ENCODE measurements at places on chromosomes 1 and 21.

GRCh38 chr1:167169642-167170041 lies 51.0 kb upstream of the POU2F1 start:
- DNase-seq, result no peak

- DNase-seq, result no peak
Measured at GRCh38 chr1:174217787-174218574, 58.7 kb downstream of the RABGAP1L start.

GRCh38 chr1:244397131-244397530 lies 54.6 kb downstream of the ADSS2 start:
- DNase-seq, result no peak

DNA sequence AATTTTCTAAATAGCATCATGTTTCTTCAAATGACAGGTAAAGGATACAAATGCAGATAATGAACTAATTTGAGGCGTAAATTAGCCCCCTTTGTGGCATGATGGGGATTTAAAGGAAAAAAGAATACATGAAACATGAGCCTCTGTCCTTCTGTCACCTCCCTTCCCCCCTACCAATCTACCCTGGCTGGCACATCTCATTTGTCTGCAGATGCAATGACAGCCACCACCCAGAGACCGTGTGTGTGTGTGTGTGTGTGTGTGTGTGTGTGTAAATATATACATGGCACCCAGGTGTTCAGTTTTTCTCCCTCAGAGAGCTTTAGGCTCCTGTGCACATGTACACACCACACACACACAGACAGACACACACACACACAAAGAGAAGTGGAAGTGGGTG lies 451.1 kb downstream of the RWDD3 start:
- no peak for DNase-seq

DNA sequence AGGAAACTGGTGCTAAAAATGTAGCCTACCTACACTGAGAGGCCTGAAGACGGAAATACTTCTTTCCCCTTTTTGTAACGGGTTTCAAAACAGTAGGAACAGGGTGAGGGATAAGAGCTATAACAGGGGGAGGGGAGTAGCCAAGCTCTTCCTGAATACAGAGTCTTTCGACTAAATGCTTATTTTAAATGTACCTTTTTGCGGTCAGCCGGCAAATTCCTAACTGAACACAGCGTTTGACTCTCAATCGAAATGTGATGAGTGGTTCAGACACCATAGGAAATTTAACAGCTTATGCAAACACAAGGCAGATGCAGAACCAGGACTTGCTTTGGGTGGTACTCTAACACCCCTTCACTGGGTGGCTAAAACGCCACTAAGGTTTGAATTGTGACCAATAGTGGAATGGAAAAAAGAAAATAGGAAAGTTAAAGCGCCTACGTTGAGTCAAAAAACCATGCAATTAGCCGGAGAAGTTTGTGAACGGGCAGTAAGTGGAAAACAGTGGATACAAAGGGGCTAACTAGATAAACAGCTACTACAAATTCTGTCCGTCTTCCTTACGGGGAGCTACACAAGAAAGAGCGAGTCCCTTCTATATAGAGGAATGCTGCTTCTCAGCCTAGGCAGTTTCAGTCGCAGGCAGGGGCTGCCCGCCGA lies 1.7 kb downstream of the EGLN1 start:
- no peak for DNase-seq

DNA sequence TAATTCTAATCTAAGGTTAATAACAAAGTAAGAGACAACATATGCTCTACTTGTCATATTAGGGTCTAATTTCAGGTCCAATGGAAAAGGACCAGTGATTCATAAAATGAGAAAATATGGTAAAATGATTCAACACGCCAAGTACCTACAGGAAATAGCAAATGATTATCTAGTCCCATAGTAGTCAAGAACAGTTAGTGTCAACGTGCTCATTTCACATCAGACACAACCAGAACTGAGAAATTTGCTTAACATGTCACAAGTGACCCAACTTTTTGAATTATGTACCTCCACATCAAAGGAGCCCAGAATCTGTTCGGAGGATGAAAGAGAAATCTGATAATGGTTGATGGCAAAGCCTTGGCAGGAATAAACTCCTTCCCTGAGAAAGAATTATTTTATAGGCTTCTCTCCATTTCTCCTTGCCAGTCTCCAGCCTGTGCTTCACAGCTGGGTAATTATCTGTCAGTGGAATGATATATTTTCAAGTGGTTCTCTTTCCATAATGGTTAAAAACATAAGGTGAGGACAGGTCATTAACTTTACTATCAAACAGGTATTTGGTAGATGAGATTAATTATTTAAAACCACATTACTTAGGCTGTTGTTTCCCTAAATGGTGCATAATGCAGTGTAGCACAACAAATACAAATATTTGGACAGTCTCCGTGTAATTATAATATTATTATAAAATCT lies 83.2 kb downstream of the APP start:
- no peak for DNase-seq

- no peak for DNase-seq
Measured at GRCh38 chr1:61568460-61569302, 156.3 kb downstream of the TM2D1 start.

DNA sequence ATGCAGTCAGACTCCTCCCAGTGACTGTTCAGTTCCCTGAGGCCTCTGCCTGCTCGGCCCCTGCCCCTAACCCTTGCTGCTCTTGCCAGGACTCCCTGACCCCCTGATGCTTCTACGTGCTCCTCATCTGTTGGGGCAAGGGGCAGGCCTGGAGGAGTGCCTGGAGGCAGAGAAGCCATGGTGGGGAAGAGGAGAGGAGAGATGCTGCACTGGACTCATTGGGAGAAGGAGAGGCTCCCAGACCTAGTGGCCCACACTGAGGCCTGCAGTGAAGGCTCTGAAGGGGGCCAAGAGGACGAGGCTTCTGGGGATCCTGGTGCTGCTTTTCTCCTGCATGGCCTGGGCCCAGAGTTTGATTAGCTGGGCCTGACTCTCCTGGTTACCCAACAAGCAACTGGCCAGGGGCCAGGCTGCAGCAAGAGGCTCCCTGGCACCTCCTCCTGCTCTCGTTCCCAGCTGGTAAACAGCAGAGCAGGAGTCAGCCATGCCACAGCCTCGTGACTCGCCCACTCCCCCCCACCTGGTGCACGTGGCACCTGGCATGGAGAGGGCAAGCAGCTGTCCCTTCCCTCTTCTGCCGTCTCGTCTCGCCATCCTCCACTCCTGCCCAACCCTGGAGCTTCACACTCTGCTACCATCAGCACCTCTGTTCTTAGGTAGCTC lies 847 bp upstream of the RORC start:
- DNase-seq, result no peak

GRCh38 chr1:154807048-154807591 lies 63.0 kb downstream of the KCNN3 start:
- DNase-seq, result no peak

GRCh38 chr1:55168353-55168752 lies 46.8 kb downstream of the USP24 start:
- DNase-seq, result no peak

DNA sequence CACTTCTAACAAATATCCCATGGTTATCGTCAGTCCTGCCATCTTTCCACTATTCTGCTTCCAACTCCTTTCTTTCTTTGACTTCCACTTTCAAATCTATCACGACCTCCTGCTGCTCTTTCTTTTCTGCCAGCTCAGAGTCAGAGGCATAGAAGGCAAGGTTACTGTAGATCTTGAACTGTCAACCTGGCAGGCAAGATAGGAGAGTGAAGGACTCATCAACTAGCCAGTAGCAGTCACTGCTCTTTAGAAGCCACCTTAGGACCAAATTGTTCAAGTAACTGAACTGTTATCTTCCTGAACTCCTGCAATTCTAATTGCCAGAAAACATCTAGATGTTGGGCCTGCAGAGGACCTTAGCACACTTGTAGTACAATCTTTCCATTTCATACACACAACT lies 13.1 kb upstream of the FCER1A start:
- DNase-seq, result no peak

- no peak for DNase-seq
Measured at GRCh38 chr1:201771466-201771865, 57.5 kb upstream of the IPO9 start.

DNA sequence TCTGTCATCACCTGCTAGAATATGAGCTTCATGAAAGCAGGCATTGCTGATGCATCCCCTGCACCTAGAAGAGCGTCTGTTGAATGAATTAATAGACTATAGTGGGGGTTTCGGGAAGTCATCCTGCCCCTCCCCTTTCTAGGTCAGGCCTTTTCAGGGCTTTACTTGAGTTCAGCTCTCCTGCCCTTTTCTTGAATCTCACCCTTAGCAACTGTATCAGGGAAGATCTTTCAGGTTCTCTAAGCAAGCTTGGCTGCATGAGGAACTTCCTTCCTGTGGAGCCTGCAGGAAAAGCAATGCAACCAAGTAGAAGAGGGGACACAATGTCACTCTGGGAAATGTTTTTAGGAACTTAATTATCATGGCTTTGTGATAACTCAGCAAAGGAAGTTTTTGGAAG lies 27.2 kb upstream of the KIAA0040 start:
- no peak for DNase-seq

- no peak for DNase-seq
Measured at GRCh38 chr1:94907136-94907535, 19.8 kb downstream of the CNN3 start.

GRCh38 chr1:208118841-208119606 lies 125.2 kb downstream of the PLXNA2 start:
- no peak for DNase-seq

- no peak for DNase-seq
Measured at GRCh38 chr1:100616121-100616621, 78.2 kb downstream of the GPR88 start.

DNA sequence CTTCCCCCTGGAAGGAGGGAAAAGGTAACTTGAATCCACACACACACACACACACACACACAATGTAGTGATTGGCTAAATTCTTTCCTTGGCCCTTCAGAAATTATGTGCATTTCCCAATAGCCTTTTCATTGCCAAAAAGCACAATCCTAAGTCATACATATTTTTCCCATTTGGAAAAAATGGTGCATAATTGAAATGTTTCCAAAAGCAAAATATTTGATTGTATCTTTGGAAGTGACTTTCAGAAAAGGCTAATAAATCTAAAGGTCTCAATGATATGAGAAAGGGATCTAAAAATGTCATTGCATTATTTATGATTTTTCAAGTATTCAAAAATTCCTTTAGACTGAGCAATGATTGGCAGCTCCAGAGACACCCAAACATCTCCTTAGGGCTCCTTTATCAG lies 43.5 kb upstream of the NEK7 start:
- no peak for DNase-seq

GRCh38 chr1:39411526-39412478 lies 79.6 kb upstream of the BMP8A start:
- DNase-seq, result no peak

DNA sequence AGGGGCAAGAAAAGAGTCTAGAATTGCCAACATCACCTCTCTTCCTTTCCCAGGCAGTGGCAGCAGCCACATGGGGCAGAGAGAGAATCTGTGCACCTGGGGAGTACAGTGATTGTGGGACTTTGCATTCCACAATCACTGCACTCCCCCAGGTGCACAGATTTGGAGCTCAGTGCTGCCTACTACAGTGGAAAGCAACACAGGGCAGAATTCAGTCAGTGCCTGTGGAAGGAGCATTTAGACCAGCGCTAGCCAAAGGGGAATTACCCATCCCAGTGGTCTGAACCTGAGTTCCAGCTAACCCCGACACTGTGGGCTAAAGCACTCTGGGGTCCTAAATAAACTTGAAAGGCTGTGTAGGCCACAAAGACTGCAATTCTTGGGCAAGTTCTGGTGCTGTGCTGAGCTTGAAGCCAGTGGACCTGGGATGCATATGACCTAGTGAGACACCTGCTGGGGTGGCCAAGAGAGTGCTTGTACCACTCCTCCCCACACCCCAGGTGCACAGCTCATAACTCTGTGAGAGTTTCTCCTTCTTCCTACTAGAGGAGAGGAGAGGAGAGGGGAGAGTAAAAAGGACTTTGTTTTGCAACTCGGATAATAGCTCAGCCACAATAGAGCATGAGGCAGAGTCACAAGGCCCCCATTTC lies 50.3 kb downstream of the NUP210L start:
- DNase-seq, result no peak

- DNase-seq, result no peak
Measured at GRCh38 chr1:14137411-14138134, 437.6 kb downstream of the PRDM2 start.

DNA sequence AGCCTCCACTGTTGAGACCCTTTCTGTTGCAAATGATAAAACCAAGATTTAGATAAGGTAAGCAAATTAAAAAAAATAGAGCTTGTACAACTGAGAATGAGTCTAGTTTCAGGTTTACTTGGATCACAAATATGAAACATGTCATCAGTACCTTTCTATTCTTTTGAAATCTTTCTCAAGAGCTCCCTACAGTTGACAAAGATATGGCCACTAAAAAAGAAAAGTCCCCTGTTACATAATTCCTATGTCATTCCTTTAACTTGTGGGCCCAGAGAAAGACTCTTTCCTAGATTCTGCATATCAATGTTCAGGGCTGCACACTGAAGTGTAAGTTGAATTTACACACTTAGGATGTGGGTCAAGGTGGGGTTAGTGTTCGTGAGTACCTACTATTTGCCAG lies 168.1 kb downstream of the PLA2G4A start:
- DNase-seq, result no peak

- DNase-seq, result no peak
Measured at GRCh38 chr1:40753142-40753882, 30.3 kb upstream of the KCNQ4 start.

DNA sequence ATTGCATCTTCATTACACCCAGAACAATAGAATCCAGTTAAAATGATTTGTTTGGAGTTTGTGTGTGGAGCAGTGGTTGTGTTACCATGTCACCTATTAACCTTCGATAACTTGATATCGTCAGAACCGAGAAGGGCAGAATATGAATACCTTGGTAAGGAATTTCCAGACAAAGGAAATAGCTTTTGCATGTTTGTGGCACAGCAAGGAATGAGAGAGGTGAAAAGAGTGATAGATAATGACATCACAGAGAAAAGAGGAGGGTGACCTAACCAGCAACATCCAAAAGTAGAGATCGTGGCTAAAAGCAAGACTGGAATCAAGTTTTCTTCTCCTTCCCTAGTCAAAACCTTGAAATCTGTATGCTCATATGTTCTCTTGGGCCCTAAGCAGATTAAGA lies 244.6 kb upstream of the NEGR1 start:
- DNase-seq, result no peak

DNA sequence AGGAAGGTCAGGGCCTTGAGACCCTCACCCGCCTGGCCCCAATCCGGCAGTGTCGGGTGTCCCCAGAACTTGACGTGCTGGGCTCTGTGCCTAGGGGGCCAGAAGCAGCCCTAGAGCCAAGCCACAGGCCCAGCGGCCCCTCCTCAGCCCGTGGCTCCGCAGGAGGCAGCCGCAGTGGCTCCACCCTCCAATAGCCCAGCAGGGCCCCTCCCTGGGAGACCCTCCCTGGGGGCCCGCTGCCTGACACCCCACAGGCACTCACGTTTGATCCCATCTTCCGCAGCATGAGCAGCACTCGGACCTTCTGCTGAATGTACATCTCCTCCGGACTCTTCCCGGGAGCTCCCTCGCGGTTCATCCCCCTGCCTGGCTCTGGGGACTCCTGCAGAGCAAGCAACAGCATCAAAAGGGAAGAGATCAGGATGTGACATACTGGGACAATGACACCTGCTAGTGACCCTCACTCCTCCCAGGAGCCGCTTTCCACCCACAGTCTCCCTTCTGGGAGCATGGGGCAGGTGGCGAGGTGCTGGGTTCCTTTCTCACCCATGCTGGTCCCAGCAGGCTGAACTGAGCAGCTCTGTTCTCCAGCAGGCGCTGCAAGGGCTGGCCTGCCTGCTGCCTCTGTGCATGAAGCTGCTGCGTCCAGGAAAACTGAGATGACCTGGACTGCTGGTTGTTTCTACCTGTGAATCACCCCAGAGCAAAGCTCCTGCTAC lies 38.2 kb downstream of the CTNNBIP1 start:
- no peak for DNase-seq

Measured in effector memory CD8-positive, alpha-beta T cell (primary cell).